ENCODE measurements at places on chromosomes 13 and 19. TPM values are rescaled to one million over a fixed set of nuclear protein-coding genes. Genes with fewer than 3 reads are reported as not detected.

ACP7 gene
- not detected for total RNA-seq

CDX2 gene
- not detected for total RNA-seq

INSR gene
- total RNA-seq = 0.49 TPM

SELENOV gene
- total RNA-seq = not detected

ZNF415 gene
- total RNA-seq = 5.0 TPM

CYP2A13 gene
- not detected for total RNA-seq

SPTBN4 gene
- 0.84 TPM for total RNA-seq

PSG7 gene
- total RNA-seq = not detected

UBE2M gene
- total RNA-seq = 98.8 TPM

FFAR1 gene
- not detected for total RNA-seq

OR7C1 gene
- under 0.01 TPM for total RNA-seq

FAAP24 gene
- 21.5 TPM for total RNA-seq

INSL3 gene
- total RNA-seq = not detected

CYP2S1 gene
- 10.3 TPM for total RNA-seq

CSNK1G2 gene
- 38.6 TPM for total RNA-seq

NHLRC3 gene
- 11.0 TPM for total RNA-seq

PNMA8B gene
- total RNA-seq = not detected

FUT1 gene
- total RNA-seq = 0.78 TPM

SHC2 gene
- total RNA-seq = not detected

GRIK5 gene
- not detected for total RNA-seq

RFX1 gene
- 1.7 TPM for total RNA-seq

FSD1 gene
- 11.3 TPM for total RNA-seq

ACER1 gene
- not detected for total RNA-seq

PSG2 gene
- total RNA-seq = not detected

CTU1 gene
- 6.8 TPM for total RNA-seq

CCDC70 gene
- total RNA-seq = not detected

PSG4 gene
- 3.3 TPM for total RNA-seq

LYPD5 gene
- total RNA-seq = 0.59 TPM

ZNF284 gene
- total RNA-seq = 3.5 TPM

RFPL4AL1 gene
- not detected for total RNA-seq

CYP4F12 gene
- total RNA-seq = not detected

ADM5 gene
- 0.78 TPM for total RNA-seq

TNFRSF19 gene
- total RNA-seq = 44.5 TPM

All from RPMI7951 (cell line).